ENCODE measurements at places on chromosomes 5 and 9.
A peak's percentile ranks its signal among the peaks of the same experiment; 100 is the strongest.

- peak; percentile 16 for DNase-seq
Measured at GRCh38 chr5:160938532-160938931, 86.5 kb upstream of the ATP10B start.

DNA sequence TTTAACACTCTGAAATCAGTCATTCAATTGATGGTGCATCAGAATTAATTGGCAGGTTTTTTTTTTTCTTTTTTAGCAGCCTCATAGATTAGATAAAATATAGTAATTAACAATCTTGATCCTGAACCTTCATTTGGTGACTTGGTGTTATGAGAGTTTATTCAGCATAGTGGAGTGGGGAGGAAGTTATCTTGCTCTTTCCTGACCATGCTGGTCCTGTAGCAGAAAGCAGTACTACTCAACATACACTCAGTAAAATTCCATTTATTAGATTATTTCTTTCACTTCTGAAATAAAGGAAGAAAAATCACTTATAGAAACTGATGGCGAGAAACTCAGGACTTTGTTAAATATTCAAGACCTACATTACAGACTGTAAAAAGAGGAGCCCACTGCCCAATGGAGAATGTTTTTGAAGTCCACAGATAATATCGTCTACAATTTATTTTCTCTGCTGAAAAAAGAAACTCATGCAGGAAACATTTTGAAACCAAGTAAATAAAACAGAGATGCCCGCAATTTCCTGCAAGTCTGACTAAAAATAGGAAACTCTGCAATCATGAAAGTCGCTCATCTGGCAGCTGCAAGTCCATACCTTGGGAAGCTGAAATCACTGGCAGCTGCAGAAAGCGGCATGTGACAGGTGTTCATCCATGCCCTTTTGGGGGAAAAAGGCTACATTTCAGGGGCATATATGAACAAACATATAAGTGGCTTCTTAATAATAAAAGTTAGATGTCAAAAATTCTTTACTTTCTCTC lies 233.2 kb upstream of the RFX3 start:
- DNase-seq: no peak

- DNase-seq: no peak
Measured at GRCh38 chr5:124868676-124869075, 122.2 kb upstream of the ZNF608 start.

GRCh38 chr5:11596185-11596584 lies 308.1 kb downstream of the CTNND2 start:
- DNase-seq: no peak

DNA sequence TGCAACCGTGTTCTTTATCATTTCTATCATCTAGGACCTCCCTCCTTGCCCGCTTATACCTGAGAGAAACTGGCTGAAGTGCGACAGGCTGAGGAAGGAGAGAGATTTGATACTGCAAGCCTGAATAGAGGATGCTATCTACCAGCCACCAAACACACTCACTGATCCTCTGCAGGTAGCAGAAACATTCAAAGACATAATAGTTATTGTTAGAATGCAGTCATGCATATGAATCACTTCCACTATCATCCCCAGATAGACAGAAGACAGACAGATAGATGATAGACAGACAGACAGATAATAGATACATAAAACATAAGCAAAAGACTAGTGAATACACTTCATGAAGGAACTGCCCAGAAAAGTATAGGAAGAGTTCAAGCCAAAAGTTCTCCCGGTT lies 32.9 kb downstream of the FAM81B start:
- no peak for DNase-seq

DNA sequence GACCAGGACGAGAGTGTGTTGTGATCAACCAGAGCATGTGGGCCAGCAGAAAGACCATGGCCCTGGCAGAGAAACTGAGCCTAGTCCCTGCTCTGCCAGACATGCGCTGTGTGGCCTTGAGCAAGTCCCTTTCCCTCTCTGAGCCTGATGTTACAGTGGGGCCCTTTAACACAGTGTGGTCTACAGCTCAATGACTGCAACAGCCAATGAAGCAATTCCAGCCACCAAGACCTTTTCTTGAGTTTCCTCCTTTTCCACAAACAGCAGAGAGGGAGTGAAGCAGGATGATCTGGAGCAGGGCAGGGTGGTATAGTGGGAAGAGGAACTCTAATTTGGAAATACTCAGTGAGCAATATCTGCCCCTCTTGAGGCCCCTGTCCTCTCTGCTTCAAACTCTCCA lies 25.8 kb upstream of the ARSI start:
- DNase-seq: no peak

DNA sequence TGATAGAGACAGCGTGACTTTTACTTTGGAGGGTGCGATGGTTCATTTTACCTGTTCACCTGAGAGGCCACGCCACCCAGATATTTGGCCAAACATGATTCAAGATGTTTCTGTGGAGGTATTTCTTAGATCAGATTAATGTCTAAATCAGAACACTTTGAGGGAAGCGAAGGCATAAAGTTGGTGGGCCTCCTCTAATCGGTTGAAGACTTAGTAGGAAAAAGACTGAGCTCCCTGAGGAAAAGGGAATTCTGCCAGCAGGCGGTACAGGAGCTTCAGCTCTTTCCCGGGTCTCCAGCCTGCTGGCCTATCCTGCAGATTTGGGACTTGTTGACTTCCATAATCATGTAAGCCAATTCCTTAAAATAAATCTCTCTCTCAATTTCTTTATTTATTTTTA lies 7.0 kb upstream of the LAMC3 start:
- no peak for DNase-seq

GRCh38 chr5:168317521-168318147 lies 26.2 kb downstream of the WWC1 start:
- no peak for DNase-seq

DNA sequence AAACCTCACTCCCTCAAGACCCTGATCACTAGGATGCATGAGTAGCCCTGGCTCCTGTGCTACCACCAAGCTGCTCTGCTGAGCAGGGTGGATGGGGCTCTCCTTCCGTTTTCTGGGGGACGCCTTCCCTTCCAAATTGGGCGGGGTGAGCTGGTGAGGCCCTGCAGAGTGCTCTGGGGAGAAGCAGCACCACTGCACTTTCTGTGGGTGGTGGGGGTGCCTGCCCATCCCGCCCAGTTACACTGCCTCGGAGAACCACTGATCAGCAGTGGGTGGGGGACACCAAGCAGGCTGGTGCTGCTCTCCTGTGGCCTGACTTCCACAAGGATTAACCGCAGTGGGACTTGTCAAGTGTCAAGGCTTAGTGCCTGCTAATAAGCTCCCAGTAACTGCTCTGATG lies 19.0 kb downstream of the GFPT2 start:
- DNase-seq: no peak

GRCh38 chr9:37938121-37938891 lies 34.4 kb upstream of the SLC25A51 start:
- DNase-seq: no peak
